Inflammatory macrophage (primary cell): ENCODE measurements at places on chromosomes 13 and 19.
A peak's percentile ranks its signal among the peaks of the same experiment; 100 is the strongest.

DNA sequence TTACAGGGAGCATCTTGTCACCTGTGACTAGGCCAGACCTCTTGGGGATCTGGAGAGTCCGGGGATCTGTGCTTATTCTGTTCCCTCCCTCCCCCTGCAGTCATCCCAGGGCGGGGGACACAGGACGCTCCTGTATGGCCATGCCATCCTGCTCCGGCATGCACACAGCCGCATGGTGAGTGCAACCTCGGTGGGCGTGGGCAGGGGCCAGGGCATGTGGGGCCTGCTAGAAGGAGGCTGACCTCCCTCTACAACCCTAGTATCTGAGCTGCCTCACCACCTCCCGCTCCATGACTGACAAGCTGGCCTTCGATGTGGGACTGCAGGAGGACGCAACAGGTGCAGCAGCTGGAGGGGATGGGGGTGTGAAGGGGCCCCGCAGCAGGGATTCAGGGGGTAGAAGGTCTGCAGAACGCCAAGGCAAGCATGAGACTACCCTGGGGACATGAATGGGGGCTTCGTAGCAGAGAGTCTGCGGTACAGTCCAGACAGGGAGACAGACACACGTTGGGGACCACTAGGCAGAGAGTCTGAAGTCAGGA lies 10.0 kb downstream of the RYR1 start:
- no peak for DNase-seq

DNA sequence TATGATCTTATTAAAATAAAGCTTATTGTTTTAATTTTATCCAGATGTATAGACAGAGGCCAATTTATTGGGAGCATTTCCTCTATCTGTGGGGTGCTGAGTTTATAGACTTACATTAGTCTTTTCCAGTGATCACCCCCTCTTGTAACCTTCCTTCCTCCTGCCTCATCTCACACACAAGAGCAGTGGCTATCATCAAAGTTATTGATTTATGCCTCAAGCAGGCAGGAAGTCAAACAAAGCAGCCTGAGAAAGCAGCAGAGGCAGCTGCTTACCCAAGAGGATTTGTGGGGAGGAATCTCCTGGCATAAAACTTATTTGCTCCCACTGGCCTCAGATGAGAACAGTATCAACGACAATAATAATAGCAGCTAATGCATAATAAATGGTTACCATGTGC lies 26.3 kb upstream of the DCLK1 start:
- DNase-seq, result no peak

GRCh38 chr13:100338275-100338674 lies 249.4 kb downstream of the PCCA start:
- DNase-seq, result no peak

DNA sequence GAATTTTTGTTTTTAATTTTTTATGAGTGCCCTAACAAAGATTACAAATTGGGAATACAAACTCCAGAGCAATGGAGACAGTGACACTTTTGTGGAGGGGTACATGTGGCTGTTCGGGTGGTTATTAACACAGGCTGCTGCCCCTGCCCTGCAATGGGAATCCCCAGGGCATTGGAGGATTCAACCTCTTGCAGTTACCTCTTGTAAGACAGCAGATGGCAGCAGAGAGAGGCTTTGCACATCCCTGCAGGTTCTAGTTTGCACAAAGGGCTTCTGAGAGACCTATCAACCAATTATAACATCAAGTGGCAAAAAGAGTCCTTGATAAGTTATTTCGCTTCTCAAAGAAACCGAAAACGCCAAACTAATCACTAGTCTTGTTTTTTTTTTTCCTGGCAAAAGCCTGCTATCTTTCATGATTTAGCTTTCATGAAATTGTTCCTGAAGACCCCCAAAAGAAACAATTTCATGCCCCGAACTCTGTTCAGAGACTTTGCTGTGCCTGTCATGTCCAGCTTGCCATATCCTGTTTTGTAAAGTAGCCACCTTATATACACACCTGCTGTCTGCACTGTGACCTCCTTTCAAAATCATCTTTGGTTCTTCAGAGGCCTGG lies 10.4 kb downstream of the GJB2 start:
- peak; percentile 78 for DNase-seq

GRCh38 chr19:5953030-5953589 lies 24.8 kb downstream of the RANBP3 start:
- peak; percentile 16 for DNase-seq

DNA sequence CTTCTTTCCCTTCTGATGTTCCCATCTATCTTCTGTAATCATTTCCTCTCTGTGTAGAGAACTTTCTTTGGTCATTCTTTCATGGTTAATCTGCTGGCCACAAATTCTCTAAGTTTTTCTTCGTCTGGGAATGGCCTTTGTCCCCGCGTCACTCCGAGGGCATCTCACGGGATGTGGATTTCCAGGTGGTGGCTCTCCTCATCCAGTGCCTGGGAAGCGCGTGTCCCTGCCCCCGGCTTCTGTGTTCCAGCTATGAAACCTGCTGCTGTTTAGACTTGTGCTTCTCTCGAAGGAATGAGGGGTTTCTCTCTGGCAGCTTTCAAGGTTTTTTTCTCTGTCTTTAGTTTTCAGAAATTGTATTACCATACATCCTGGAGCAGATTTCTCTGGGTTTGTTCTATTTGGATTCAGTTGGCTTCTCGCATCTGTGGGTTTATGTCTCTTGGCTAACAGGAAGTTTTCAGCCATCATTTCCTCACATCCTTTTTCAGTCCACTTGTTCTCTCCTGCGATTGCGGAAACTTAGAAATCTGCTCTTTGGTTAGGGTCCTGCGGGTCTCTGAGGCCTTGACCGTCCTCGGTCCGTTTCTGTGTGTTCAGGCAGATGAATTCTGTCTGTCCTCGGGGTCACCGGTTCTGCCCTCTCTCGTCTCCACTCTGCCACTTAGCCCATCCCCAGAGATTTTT lies 36.9 kb upstream of the DCUN1D2 start:
- DNase-seq, result peak; percentile 32
